ENCODE measurements at places on chromosomes 12 and 14.
A peak's percentile ranks its signal among the peaks of the same experiment; 100 is the strongest.

DNA sequence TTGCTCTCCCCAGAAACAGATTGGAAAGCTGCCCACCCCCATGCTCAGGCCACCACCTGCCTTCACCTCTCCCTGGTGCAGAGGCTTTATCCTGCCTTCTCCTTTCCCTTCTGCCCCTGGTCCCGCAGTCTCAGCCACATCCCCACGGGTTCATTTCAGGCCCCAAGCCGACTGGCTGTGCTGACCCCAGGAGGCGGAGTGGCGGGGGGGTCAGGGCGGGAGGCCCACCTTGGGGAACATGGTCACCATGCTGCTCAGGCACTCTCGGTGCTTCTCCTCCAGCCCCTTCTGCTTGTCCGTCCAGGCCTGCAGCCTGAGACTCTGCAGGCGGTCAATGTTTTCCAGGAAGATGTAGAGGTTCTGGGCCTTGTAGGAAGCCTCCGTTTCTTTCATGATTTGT lies 6.9 kb downstream of the FAM186B start:
- no peak for DNase-seq

DNA sequence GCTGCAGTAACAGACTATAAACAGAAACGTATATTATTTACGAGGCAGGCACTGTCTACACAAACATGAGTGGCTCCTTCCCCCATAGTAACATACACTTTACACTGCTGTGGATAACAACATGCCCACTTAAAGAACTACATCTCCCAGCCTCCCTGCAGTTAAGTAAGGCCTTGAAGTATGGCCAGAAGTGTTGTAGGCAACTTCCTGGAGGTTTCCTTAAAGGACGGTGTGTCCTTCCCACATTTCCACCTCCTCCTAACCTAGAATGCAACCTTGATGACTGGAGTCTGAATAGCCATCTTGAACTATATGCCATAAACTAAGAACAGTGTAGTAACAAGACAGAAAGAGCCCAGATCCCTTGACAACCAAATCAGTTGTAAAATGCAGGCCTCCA lies 20.3 kb downstream of the MED13L start:
- DNase-seq, result no peak

GRCh38 chr12:77722536-77722935 lies 108.2 kb upstream of the NAV3 start:
- no peak for DNase-seq

DNA sequence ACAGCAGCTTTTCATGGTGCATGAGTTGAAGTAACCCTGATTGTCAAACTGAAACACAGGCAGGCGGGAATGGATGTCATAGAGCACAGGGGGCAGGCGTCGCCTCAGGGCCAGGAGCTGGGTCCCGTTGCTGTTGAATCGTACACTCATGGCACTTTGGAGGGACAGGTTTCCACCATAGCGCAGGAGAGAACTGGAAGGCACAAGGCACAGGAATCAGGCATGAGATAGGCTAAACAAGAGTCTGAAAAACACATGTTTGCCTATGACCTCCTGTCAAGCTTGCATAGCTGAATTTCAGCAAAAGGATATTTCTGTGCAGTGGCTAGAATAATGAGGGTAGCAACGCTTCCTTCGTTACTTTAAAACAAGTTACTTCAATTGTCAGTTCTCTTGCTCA lies 61.2 kb downstream of the DCAF5 start:
- no peak for DNase-seq

DNA sequence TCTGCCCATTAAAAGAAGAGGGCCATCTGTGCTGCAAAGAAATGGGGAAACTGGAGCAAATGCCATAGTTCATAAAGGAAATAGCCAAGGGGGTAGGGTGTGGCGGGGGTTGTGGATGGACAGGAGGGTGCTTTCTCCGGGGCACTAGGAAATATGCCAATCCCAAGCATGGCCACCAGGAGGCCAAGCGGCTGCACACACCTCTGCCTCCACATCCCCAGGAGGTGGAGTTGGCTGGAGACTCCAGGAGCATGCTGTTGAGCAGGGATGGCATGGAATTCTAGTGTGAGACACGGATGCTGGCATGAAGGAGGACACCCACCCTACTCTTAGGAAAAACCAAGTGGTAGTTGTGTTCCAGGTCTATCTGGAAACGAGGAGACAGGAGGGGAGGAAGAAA lies 25.2 kb downstream of the NID2 start:
- DNase-seq, result peak; percentile 64

DNA sequence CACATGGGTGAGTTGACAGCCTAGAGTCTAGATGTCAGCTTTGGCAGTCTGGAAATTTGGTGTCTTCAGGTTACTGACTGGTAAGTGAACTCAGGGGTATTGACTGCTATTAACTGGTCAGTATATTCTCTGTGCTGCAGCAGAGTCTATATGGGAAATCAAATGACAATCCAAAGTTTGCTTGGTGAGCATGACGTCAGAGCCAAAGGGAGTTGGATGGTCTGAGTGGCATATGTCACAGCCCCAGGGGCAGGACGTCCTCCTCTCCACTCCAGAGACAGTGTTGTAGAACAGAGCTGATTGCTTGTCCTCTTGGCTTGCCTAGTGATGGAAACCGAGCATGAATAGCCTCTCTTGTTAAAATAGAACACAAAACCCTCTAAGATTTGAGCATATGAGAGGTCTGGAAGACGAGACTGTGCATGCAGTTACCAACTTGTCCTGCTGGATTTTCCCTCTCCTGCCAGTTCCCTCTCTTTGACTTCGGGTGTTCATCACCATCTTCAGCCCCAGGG lies 3.3 kb upstream of the TBC1D30 start:
- DNase-seq, result no peak

- peak; percentile 87 for DNase-seq
These were observed 261.6 kb downstream of the DACT1 start for GRCh38 chr14:58899317-58899713.

DNA sequence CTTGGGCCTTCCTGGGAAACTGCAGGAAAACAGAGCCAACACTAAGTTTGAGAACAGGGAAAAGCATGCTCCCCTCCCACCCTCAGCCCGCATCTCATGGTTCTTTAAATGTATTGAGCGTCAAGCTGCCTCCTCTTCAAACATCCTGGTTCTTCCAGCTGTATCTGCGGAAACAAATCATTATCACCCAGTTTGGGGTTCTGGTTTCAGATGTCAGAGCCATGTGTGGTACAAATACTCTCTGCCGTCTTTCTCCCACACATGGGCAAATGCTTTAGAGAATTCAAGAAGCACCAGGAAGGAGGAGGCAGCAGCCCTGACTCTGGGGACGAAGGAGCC lies 29.1 kb downstream of the JDP2 start:
- DNase-seq, result no peak

DNA sequence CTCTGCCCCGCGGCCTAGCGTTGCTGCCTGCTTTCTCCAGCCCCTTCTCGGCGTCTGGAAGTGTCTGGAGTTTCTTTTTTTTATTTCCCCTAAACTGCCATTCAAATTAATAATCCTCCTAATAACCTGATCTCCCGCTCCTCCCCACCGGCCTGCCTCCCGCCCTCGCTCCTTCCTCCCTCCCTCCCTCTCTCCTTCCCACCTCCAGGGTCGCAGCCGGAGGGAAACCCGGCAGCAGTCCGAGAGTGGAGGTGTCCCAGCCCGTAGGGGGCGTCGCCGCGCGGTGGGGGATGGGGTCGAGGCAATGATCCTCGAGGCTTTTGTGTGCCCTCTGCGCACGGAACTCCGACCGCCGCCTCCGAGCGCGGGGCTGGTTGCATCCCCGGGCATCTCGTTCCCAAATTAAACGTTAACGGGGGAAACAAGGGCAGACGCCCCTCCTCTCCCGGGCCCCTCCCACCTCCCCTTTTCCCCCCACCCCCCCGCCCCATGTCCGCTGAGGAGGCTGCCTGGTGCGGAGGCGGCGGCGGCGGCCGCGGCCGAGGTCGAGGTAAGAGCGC lies 1.0 kb upstream of the SOCS2 start:
- DNase-seq, result peak; percentile 55

DNA sequence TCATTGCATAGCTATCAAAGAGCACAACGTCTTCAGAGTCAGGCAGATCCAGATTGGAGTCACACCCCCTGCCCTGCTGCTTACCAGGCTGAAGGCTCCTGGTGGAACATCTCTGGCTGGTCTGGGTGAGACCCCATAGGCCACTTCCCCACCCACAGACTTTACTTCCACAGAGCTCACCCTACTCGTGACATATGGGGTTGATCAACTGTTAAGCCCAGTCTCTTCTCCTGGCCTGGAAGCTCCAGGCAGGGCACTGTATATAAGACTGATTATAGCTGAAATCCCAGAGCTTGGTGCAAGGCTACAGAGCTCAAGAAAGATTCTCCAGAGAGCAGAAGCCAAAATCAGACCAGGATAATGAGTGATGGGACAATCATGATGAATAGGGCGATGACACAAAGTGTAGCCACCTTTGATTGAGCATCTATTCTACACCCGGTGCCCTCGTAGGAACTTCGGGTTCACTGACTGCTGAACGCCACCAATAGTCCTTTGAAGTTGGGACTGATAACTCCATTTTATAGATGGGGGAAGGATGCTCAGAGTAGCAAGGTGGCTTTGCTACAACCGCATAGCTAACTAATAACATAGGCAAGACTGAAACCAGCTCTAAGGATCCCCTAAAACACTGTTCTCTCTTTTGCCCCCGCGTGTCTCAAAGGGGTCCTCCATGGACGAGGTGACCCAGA lies 287.8 kb downstream of the BCL11B start:
- DNase-seq, result no peak

DNA sequence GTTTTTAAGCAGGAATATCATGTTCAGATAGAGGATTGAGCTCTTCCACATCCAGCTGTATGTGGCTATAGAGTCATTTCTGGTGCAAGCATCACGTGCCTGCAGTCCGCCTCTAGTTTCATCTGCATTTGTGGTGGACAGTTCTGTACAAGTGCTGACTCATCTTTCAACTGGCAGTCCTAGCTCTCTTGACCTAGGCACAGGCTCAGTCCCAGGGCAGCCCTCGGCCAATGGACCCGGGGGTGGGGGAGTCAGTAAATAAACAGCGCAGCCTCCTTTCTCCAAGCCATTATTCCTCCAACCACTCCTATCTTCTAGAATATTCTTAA lies 41.8 kb upstream of the FRMD6 start:
- peak; percentile 50 for DNase-seq

GRCh38 chr12:108582978-108583770 lies 14.7 kb downstream of the TMEM119 start:
- DNase-seq, result no peak

DNA sequence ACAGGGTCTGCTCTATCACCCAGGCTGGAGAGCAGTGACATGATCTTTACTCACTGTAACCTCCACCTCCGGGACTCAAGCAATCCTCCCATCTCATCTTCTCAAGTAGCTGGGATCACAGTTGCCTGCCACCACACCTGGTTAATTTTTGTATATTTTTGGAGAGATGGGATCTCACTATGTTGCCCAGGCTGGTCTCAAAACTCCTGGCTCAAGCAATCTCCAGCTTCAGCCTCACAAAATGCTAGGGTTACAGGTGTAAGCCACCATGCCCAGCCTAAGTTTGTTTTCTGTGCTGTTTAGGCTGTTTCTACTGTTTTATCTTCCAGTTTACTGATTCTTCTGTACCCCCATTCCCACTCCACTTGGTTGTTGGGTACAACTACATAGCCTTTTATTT lies 66.3 kb downstream of the INSM2 start:
- DNase-seq, result no peak

- no peak for DNase-seq
These were observed 85.7 kb downstream of the MIA2 start for GRCh38 chr14:39319381-39319780.

GRCh38 chr14:21825149-21825743 lies 151.6 kb upstream of the OR4E1 start:
- no peak for DNase-seq

DNA sequence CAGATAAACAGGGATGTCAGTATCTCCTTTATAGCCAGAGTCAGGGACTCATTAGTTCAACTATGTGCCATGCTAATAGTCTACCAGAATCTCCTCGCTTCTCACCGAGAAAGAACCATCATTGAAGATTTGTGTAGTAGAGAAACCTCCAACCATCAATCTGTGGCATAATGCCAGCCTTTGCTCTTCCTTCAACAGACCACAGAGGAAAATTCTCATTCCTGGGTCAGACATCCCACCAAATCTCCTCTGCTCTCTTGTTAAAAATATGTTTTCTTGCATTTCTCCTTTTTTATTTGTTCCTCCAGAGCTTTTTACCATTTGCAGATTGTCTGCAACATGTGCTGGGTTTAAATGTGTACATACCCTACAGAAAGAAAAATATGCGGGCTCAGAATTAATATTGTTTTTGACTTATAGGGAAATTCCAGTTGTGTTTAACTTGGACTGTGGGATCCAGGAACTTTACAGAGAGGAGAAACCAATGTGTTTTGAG lies 64.9 kb downstream of the LLPH start:
- peak; percentile 69 for DNase-seq

DNA sequence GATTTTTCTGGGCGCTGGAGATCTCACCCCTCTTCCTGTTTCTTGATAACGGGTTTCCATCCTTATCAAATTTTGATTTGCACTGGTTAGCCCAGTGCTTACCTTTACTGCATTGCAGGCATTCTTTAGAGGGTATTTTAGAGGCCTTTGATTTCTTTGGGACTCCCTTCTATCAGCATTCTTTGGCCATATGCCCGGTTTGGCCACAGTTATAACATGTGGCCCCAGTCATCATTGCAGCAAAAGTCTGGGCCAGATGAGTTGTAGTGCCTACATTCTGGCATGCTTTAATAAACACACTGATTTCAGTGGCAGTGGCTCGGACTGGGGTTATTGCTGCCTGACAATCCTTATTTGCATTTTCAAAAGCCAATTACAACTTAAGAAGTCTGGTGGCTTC lies 82.3 kb downstream of the KCNMB4 start:
- no peak for DNase-seq

- no peak for DNase-seq
These were observed 103.8 kb downstream of the DAD1 start for GRCh38 chr14:22485178-22485577.

GRCh38 chr12:109033239-109034196 lies 12.7 kb upstream of the SVOP start:
- DNase-seq, result peak; percentile 5

DNA sequence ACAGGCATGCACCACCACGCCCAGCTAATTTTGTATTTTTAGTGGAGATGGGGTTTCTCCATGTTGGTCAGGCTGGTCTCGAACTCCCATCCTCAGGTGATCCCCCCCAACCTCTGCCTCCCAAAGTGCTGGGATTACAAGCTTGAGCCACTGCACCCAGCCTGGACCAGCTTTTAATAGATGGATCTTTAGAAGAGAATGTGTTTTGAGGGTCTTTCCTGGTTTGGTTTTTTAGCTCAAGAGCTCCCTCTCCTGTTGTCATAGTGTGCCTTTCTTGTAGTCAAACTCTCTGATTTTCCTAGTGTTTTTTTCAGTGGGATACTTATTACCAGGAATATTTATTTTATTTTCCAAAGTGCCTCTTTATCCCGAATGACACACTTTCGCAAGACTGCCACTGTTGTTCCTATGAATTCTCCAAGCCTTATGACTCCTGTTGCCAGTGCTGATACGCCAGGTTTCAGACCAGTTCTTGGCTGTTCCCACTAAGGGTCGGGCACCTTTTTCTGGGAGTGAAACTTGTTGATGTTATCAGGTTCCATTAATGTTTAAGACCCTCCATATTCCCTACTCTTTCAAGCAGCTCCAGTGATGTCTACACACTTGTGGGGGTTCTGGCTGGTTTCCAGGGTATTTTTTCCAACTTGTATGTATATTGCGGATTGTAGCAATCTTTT lies 31.5 kb upstream of the LIMA1 start:
- peak; percentile 83 for DNase-seq

- DNase-seq, result peak; percentile 52
These were observed 153.1 kb downstream of the HMGA2 start for GRCh38 chr12:65977384-65977783.

Measured in adipocyte (in vitro differentiated cells).